Thymus (tissue), 14 donors: ENCODE measurements at places on chromosomes 16 and 17. TPM values are rescaled to one million over a fixed set of nuclear protein-coding genes. Genes with fewer than 3 reads are reported as not detected.
A peak's percentile ranks its signal among the peaks of the same experiment; 100 is the strongest.

DNA sequence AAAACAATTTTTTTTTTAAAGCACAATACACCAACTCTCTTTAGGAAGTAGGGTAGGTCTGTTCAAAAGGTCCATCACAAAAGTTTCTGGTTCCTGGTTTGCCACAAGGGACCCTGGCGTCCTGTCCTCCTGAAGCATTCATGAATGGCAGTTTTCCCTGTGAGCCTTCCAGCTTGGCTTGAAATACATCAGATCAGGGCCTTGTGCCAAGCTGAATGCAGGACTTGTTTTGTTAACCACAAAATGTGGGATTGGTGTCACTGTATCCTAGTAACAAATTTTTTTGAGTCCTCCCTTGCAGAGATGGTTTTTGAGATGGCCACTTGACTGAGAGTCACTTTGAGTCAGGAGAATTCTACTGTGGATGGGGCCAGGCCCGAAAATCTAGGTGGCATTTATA is 3.9 kb downstream of the GNAO1 start:
- DNase-seq, result no peak
- no peak overlapping the region for H3K27ac ChIP-seq
- no peaks in the 10 kb centered on the region for H3K36me3 ChIP-seq
- H3K4me1 ChIP-seq, result peaks cover 10% of the 10 kb centered on the region
- H3K4me3 ChIP-seq, result no peak overlapping the region

- H3K4me3 ChIP-seq, result no peak overlapping the region
- DNase-seq, result no peak
- no peaks in the 10 kb centered on the region for H3K36me3 ChIP-seq
- H3K27me3 ChIP-seq, result no peaks in the 10 kb centered on the region
These were observed 29.8 kb upstream of the HS3ST3A1 start for GRCh38 chr17:13631529-13631928.

The TBC1D3 gene
- not detected for total RNA-seq

GRCh38 chr16:72262711-72263110 is 90.8 kb upstream of the PMFBP1 start:
- no peaks in the 10 kb centered on the region for H3K4me1 ChIP-seq
- no peaks in the 10 kb centered on the region for H3K27me3 ChIP-seq
- DNase-seq, result no peak
- H3K4me3 ChIP-seq, result no peak overlapping the region
- no peak overlapping the region for H3K27ac ChIP-seq

GRCh38 chr17:17403899-17404576 is 72.8 kb upstream of the MED9 start:
- peak overlapping the region; percentile 98 for H3K27ac ChIP-seq
- H3K4me3 ChIP-seq, result peak overlapping the region; percentile 20
- DNase-seq, result peak; percentile 91
- no peaks in the 10 kb centered on the region for H3K36me3 ChIP-seq
- peaks cover 94% of the 10 kb centered on the region for H3K4me1 ChIP-seq

DNA sequence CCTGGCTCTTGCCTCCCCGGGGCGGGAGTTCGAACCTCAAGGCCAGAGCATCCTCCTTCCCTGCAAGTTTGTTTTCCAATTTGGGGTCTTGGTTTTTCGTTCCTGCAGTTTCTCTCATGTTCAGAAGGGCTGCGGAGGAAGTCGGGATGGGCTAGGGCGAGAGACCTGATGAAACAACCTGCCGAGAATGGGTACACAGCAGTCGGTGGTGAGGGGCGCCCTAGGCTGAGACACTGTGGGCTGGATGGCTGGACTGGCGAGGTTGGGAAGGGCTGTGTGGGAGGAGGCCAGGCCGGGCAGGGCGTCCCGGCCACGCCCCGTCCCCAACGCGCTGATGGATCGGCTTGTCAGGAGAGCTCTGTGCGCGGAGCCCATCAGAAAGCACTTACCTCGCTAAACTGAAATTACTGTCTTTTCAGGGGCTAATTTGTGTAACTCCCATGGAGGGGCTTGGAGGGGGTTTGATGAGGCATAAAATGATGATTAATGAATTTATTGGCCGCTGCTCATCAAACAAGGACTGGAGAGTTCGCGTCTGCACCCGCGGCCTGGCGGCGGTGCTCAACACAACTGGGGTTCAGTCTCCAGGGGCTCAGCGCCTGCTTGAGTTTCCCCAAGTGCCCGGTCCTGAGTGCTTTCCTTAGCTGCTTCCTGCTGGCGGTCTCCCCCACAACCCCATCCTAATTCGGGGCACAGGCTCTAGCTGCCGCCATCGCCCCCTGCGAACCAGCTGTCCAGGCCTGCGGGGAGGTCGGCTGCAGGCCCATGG is 9.0 kb downstream of the IRX5 start:
- DNase-seq, result peak; percentile 40
- H3K4me3 ChIP-seq, result no peak overlapping the region
- H3K4me1 ChIP-seq, result peaks cover 29% of the 10 kb centered on the region

The SLC38A8 gene
- 0.57 TPM for total RNA-seq

DNA sequence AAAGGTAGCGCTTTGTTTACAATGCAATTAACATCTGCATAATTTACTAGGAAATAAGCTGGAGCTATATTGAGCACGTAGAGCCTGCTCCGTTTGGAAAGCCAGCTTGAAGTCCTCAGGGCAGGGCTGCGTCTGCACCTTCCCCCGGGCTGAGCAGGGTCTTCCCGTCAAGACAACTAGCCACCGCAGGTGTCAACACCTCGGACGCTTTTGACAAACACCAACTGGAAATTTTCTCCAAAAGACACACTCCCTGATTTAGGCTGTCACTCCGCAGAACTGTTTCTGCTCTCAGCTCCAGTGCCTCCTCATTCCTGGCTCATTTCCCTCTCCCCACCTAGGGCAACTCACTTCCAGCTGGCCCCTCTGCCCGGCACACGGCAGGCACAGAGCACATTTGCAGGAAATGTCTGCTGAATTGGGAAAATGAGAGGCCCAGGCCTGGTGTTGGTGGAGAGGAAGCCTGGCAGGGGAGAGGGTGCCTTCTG is 170.3 kb downstream of the MAF start:
- no peak overlapping the region for H3K4me3 ChIP-seq
- H3K36me3 ChIP-seq, result no peaks in the 10 kb centered on the region
- H3K4me1 ChIP-seq, result no peaks in the 10 kb centered on the region
- no peak for DNase-seq
- no peak overlapping the region for H3K27ac ChIP-seq
- H3K27me3 ChIP-seq, result no peaks in the 10 kb centered on the region

GRCh38 chr17:77480199-77480508 is 339.4 kb downstream of the SEC14L1 start:
- peaks cover 17% of the 10 kb centered on the region for H3K4me1 ChIP-seq
- H3K4me3 ChIP-seq, result no peak overlapping the region
- H3K27ac ChIP-seq, result peak overlapping the region; percentile 32
- no peaks in the 10 kb centered on the region for H3K27me3 ChIP-seq
- no peak for DNase-seq

The METTL22 gene
- total RNA-seq, result 11.1 TPM

DNA sequence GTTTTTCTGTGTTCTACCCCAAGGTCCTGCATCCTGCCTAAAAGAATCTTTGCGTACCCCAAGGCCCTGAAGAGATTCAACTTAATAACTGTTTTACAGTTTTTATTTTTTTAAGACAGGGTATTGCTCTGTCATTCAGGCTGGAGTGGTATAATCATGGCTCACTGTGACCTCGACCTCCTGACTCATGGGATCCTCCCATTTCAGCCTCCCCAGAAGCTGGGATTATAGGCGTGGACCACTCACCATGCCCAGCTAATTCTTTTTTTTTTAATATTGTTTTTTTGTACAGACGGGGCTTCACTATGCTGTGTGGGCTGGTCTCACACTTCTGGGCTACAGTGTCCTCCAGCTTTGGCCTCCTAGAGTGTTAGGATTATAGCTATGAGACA is 9.3 kb upstream of the FAAP100 start:
- peaks cover 84% of the 10 kb centered on the region for H3K36me3 ChIP-seq
- H3K27me3 ChIP-seq, result no peaks in the 10 kb centered on the region
- no peak for DNase-seq
- no peak overlapping the region for H3K27ac ChIP-seq
- H3K4me1 ChIP-seq, result no peaks in the 10 kb centered on the region

- H3K36me3 ChIP-seq, result no peaks in the 10 kb centered on the region
- no peak overlapping the region for H3K4me3 ChIP-seq
- H3K27me3 ChIP-seq, result peaks cover 5% of the 10 kb centered on the region
- no peaks in the 10 kb centered on the region for H3K4me1 ChIP-seq
- DNase-seq, result no peak
- H3K27ac ChIP-seq, result no peak overlapping the region
These were observed 403 bp upstream of the KRTAP3-1 start for GRCh38 chr17:41009301-41009760.
